Activated CD4-positive, alpha-beta T cell treated with anti-CD3 and anti-CD28 coated beads, Interleukin-2, amount 10 ng/mL, durations not matched to agents 24 days and 14 days (primary cell): ENCODE measurements at places on chromosomes 16 and 17.

- no peak for DNase-seq
Observed at GRCh38 chr16:24336491-24336890, 80.4 kb downstream of the CACNG3 start.

GRCh38 chr17:76738468-76738850, 540 bp downstream of the MFSD11 start:
- DNase-seq = no peak

DNA sequence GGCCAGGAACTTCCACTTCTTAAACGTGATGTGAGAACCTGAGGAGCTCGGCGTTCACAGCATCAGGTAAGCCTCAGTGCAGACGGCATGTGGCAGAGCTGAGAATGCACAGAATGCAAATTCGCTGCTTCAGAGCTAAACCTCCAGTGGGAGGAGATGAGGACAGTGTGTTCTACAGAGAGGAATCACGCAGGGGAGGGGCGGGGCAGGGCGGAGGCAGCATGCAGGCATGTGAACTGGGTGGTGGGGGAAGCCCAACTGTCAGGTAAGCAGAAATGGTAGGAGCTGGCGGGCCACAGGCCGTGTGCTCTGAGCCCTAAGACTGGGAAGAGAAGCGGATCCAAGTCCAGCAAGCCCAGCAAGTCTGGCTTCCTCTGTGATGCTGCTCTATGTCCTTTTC, 94.7 kb downstream of the ZNF778 start:
- no peak for DNase-seq

DNA sequence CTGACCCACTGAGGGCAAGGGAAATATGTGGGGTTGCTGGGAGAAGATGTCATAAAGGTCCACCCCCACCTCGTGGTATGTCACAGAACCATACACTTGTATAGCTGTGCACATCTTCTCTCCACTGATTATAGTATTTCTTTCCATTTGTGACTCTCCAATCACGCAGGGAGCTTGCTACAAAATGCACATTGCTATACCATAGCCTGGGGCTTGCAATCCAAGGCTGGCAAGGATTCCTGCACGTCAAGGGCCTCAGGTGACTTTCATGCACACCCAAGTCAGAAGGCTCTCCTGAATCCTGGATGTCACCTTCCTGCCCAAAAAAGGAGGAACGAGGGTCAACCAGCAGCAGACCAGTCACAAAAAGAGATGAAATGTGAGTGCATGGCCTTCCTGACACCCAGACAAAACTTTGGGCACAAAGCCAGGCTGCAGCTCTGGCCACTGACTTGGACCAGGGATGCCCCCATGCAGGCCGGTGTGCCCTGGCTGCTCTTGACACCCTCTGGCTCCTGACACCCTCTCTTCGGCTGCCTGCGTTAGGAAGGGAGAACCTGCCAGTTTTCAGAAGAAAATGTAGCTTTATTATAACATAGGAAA, 12.1 kb downstream of the TBC1D26 start:
- peak; percentile 43 for DNase-seq

GRCh38 chr16:48617711-48618148, 7.8 kb upstream of the N4BP1 start:
- DNase-seq = no peak

DNA sequence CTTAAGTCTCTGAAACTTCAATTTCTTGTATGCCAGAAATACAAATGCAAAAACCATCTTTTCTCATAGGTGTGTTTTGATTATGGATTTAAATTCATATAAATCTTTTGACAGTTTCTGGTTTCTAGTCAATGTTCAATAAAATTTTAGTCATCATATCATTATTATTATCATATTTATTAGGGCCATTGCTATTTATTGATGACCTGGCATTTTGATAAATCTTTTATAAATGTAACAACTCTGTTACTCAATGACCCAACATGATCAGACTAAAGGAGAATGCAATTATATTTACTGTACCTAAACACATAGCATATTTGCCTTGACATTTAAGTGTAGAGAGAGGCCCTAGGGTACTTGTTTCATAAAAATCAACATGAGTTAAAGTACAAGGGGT, 320.8 kb downstream of the CDH8 start:
- no peak for DNase-seq

- no peak for DNase-seq
Observed at GRCh38 chr17:35603674-35604073, 16.6 kb downstream of the AP2B1 start.

DNA sequence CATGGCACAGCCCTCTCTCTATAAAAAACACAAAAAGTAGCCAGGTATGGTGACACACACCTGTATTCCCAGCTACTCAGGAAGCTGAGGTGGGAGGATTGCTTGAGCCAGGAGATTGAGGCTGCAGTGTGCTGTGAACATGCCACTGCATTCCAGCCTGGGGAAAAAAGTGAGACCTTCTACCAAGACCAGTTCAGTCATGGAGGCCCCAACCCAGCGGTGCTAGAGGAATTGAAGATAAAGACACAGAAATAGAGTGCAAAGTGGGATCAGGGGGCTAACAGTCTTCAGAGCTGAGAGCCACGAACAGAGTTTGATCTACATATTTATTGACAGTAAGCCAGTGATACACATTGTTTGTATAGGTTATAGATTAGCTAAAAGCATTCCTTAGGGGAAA, 15.6 kb upstream of the CCL8 start:
- DNase-seq = no peak

GRCh38 chr17:32819035-32819434, 57.9 kb downstream of the MYO1D start:
- DNase-seq = no peak

- DNase-seq = no peak
Observed at GRCh38 chr16:68470461-68471150, 22.3 kb upstream of the SMPD3 start.

GRCh38 chr16:72094266-72094610, 591 bp downstream of the DHX38 start:
- DNase-seq = no peak

DNA sequence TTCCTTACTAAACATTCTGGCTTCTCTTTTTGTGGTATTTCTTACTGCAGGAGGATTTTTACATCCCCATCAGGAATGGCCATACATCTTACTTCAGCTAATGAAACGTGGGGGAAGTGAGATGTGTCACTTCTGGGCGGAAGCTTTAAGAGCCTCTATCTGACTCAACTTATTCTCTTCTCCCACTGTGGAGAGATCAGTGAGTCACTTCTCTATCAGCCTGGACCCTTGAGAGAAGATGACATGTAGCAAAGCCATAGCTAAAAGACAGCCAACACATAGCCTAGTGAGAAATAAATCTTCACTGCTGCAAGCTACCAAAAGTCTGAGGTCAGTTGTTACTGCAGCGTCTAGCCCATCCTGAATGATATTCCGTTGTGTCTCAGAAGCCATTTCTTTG, 1066.7 kb upstream of the RBFOX1 start:
- DNase-seq = no peak

DNA sequence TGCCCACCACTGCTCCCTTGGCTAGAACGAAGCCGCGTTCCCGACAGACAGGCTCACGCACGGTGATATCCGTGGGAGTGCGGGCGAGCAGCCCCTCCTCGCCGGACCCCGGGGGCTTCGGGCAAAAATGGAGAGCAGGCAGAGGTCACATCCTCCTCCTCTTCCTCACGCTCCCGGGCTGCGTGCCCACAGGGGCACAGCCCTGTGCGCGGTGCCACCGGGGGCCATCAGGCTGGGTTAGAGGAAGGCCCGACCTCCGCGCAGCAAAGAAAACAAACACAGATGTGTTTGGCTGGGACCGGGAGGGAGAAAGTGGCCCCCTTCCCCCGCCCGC, 519 bp upstream of the NTN1 start:
- no peak for DNase-seq

DNA sequence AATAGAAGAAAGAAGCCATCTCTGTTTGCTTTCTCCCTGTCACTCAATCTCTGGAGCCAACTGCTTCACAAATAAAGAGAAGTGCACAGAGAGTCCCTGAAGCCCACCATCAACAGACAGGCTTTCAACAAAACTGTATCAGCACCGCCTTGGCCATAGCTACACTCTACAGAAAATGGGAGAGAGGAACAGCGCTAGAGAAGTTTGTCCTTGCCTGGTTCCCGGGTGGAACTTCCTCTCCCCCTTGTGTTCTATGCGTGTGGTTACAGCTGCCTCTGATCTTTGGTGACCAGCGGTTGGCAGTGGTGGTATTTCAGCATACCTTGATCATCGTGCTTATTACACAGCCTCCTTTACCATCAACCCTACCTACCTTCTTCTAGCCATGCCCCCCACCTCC, 91.4 kb upstream of the CCL2 start:
- DNase-seq = no peak

DNA sequence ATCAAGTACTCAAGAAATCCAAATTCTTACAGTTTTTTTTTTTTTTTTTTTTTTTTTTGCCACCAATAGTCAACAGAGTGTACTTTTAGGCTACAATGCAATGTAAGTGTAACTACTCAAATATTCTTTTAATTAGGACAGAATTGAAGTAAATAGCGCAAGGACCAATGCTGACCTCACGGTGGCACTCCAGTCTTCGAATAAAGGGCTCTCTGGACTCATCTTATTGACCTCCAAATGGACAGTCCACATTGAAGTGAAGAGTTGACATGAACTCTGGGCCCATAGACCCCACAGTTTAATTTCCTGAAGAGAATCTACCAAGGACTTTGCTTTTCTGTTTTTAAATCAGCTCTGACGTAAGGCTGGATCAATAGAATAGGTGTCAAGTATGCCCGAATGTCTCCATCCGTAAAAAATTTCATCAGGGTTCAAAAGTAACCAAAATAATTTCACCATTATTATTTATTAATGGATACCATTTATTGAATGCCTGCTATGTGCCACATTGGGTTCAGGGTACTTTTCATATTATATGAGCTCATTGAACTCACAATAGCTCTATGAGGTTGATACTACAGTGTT, 7.3 kb upstream of the DDX52 start:
- no peak for DNase-seq

- DNase-seq = no peak
Observed at GRCh38 chr16:20107083-20107482, 33.4 kb upstream of the GPR139 start.
